ENCODE measurements at places on chromosomes 13 and 19. TPM values are rescaled to one million over a fixed set of nuclear protein-coding genes. Genes with fewer than 3 reads are reported as not detected.

GRCh38 chr13:111480976-111481375 lies 160.5 kb downstream of the TEX29 start:
- no peak for DNase-seq

DNA sequence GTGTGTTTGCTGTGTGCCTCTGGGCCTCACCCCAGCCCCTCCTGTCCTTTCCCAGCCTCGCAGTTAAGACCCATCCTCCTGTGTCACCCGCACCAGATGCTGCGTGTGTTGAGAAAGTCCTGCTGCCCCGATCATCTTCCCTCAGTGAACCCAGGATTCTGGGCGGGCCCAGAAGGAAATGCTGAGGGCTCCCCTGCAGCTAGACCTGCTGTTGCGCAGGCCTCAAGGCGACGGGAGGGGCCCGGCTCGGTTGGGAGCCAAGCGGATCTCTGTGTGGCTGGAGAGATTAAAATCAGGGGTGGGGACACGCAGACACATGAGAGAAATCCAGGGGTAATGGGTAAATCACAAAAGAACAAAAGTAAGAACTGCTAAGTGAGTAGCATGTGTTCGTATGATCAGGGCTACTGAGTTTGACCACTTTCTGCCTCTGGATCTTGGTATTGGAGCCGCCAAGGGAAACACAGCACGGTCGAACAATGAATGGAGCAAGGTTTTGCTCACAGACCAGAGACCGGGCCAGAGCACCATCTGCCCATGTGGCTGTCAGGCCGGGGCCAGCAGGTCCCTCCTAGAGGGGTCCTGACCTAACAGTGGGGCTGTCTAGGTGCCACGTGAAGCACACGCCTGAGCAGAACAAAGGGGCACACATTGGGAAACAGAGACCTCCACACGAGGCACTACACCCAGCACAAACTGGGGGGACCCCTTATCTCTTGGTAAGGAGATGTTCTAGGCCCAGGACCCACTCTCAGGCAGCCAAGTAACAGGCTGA lies 7.1 kb downstream of the ZSCAN1 start:
- DNase-seq = no peak

DNA sequence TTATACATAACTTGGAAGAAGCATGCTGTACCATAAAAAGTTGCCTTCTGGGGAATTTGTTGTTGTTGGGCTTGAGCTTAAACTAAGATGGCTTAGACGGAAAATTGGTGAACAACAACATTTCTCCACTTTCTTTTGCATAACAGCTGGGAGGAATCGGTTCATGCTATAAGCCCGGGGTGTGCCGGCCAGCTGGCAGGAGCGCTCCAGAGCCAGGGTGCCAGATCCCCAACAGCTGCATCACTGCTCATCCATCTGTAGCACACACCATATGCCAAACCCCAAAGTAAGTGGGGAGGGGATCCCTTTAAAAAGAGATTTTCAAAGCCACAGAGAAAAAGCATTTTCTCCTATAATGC lies 419.5 kb upstream of the ARGLU1 start:
- no peak for DNase-seq

DNA sequence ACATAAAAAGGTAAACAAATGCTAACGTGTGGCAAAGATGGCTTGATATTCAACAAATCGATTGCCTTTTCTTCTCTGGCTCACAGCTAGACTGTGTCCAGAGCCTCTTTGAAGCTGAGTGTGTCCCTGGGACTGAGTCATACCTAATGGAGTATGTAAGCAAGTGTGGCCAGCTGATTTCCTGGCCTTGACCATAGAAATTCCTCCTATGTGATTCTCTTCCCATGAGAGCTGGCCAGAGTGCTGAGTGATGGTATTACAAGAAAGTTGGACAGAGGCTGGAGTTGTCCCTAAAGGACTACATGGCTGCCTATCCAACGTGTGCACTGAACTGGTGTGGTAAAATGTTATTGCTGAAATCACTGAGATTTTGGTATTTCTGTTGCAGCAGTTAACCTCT lies 320.1 kb upstream of the SLC10A2 start:
- DNase-seq = no peak

KLK3 gene
- not detected for total RNA-seq

MOB3A gene
- total RNA-seq = 15.9 TPM

GRCh38 chr13:83340170-83340569 lies 542.1 kb downstream of the SLITRK1 start:
- DNase-seq = no peak

DNA sequence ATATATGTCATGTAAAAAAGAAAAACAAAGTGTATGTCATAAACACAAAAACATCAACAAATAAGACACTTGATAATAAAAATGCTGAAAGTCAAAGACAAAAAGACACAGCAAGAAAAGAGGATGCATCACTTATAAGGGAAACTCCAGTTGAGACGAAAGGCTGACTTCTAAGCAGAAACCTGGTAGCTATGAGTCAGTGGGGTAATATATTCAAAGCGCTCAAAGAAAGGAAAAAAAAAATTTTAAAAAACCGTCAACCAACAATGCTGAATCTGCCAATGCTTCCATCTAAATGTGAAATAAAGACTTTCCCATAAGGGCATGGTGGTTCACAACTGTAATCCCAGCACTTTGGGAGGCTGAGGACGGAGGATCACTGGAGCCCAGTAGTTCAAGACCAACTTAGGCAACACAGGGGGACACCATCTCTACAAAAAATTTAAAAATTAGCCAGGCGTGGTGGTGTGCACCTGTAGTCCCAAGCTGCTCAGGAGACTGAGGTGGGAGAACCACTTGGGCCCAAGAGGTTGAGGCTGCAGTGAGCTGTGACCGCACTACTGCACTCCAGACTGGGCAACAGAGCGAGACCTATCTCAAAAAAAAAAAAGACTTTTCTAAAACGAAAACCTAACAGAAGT lies 24.0 kb downstream of the USP12 start:
- DNase-seq = no peak

Measured in urinary bladder (tissue), 4 donors.